ENCODE measurements at places on chromosomes 7 and 10.

- DNase-seq: no peak
These were observed 265.2 kb upstream of the PHF14 start for GRCh38 chr7:10708447-10708846.

GRCh38 chr7:123746931-123747488, 1.8 kb downstream of the WASL start:
- no peak for DNase-seq

- no peak for DNase-seq
These were observed 36.6 kb upstream of the DUSP5 start for GRCh38 chr10:110461088-110461487.

GRCh38 chr10:101364721-101365120, 10.8 kb downstream of the BTRC start:
- DNase-seq: no peak

DNA sequence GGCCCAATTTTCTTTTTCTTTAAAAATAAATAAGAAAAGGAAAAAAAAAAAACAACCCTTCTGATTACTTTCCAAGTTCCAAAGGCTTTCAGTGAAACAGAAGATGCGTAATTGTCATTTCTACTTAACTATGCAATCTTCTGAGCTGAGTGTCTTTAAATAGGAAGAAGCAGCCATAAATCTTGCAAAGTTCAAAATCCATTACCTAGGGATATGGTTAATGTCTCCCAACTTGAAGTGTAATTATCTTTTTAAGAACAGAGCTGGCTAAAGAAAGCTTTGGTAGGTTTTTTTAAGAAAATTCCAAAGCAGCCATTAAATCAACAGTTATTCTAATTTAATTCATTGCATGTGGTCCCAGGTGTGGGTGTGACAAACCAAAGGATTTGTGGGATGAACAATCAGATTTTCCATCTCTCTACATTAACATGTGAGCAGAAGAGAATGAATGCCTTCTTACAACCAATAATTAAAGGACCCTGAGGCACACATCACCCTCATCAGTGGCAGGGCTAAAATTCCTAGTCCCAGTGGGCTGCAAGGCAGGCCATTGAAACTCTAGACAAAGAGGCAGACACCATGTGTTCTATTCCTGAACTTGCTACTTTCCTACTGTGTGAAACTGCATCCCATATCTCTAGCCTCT, 419.2 kb downstream of the REEP3 start:
- DNase-seq: no peak

All from AG08395 (cell line).